ENCODE measurements at places on chromosomes 6 and 20. TPM values are rescaled to one million over a fixed set of nuclear protein-coding genes. Genes with fewer than 3 reads are reported as not detected.

DNA sequence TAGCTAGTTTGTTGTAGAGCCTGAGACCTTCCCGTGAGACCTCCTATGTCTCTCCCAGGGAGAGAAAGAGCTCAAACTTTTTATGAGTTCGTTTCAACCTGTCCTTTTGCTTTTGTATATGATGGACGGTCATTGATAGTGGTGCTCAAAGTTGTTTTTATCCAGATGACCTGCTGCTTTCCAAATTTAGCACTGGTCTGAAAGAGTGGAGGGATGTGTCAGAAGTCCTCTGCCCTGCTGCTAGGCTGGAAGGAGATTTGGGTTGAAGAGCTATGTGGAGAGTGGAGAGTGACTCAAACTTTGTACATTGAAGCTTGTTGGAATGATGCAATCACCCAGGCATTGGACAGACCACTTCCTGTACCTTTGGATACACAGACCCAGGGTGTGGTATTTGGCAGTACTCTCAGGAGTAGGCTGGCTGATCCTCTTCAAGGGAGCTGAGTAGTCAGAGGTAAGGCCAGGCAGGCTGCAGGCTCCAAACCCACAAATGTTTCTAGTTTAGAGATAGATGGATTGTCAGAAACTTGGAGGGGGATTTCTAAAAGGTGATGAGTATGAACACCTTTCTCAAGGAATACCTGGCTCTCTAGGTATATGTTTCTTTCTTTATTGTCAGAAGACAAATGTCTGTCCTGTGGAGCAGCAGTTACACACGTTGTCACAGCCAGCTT, 49.4 kb upstream of the RREB1 start:
- DNase-seq: no peak

The RNF39 gene
- total RNA-seq: not detected

DNA sequence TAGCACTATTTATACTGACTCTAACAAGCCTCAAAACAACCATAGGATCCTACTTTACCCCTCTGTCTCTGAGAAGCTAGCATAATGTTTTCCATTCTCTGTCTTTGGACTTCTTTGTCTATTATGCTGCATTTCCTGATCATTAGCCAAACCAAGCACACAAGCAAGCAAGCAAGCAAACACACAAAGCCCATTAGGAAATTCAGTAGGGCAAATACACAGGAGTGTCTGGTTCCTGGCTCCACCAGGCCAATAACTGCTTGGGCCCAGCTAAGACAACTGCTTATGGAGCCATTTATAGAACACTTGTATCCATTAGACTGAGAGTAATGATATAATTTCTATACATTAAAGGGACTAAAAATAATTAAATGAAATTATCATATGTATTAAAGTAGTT, 952.9 kb upstream of the EPHA7 start:
- DNase-seq: no peak

GRCh38 chr6:35919827-35920751, 809 bp downstream of the SRPK1 start:
- no peak for DNase-seq

The LCA5 gene
- 18.0 TPM for total RNA-seq

GRCh38 chr6:136761227-136761922, 30.9 kb downstream of the MAP3K5 start:
- no peak for DNase-seq

The CFAP61 gene
- not detected for total RNA-seq

The SNAP25 gene
- 19.6 TPM for total RNA-seq

DNA sequence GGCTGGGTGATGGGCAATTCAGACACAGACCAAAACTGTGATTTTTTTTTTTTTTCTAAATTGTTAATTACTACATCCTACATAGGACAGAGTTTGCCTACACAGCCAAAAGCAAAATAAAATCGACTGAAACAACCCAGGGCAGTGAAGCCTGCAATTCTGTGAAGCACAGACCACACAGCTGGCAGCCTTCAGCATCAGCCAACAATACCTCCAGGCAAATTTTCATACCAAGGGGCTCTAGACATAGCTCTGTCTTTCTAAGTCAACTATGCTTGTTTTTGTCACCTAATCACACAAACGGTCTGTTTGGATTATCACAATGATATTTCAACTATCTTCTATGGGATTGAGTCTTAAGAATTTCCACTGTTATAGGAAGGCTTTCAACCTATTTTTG, 17.6 kb downstream of the RMND1 start:
- no peak for DNase-seq

- DNase-seq: no peak
Measured at GRCh38 chr6:139051396-139052060, 23.0 kb downstream of the ABRACL start.

The MYCT1 gene
- 25.8 TPM for total RNA-seq

GRCh38 chr20:32636821-32637220, 36.9 kb downstream of the C20orf203 start:
- DNase-seq: no peak

All from uterus (tissue), 4 donors.